ENCODE measurements at places on chromosomes 16 and 17. TPM values are rescaled to one million over a fixed set of nuclear protein-coding genes. Genes with fewer than 3 reads are reported as not detected.
A peak's percentile ranks its signal among the peaks of the same experiment; 100 is the strongest.

Gene RSKR
- 8.3 TPM for total RNA-seq

Gene PPP1R1B
- 224 TPM for total RNA-seq

DNA sequence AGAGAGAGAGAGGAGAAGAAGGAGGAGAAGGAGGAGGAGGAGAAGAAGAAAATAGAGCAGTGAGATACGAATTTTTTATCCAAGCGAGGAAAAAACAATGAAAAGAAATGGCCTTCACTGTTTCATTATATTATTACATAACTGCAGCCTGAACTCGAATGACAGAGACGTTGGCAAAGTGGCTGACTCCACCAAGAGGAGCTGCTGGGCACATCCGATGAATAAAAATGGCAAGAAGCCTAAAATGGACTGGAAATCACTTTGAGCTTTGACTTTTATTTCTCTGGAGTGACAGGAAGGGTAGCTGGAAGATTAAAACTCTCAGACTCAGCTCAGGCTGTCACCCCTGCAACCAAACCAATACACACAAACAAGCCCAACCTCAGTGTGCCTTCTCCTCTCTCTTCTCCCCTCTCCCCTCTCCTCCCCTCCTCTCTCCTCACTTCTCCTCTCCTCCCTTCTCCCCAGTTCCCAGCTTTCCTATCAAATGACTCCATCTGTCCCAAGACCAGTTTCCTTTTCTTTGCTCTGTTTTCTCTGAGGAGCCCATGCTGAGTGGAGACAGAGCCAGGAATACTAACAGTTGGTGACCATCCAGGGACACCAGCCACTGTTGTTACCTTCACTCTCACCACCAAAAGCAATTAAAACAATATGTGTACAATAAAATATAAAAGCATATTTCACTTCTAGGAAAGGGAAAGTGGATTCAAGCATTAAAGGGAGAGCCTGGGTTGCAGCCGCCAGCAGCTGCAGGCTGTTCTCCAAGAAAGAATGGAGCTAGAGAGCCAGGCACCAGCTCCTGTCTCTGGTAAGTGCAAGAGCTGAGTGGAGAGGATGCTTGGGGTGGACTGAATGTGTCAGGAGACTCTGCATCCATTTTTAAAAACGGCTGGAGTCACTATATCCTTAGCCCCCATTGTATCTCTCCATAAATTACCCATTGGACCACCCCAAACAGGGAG, 51.2 kb downstream of the SOX9 start:
- H3K27me3 ChIP-seq, result no peaks in the 10 kb centered on the region
- no peak for DNase-seq
- peaks cover 15% of the 10 kb centered on the region for H3K4me1 ChIP-seq
- no peak overlapping the region for H3K4me3 ChIP-seq

- peaks cover 10% of the 10 kb centered on the region for H3K36me3 ChIP-seq
- no peak overlapping the region for H3K4me3 ChIP-seq
- DNase-seq, result no peak
- H3K27me3 ChIP-seq, result peaks cover 10% of the 10 kb centered on the region
- no peak overlapping the region for H3K27ac ChIP-seq
- peaks cover 28% of the 10 kb centered on the region for H3K4me1 ChIP-seq
Observed at GRCh38 chr16:3281222-3281820, 2.0 kb upstream of the ZNF263 start.

- peaks cover 7% of the 10 kb centered on the region for H3K4me1 ChIP-seq
- no peak overlapping the region for H3K27ac ChIP-seq
- no peak for DNase-seq
- no peaks in the 10 kb centered on the region for H3K27me3 ChIP-seq
- H3K36me3 ChIP-seq, result peaks cover 21% of the 10 kb centered on the region
- no peak overlapping the region for H3K4me3 ChIP-seq
Observed at GRCh38 chr16:8925455-8925854, 38.3 kb downstream of the USP7 start.

DNA sequence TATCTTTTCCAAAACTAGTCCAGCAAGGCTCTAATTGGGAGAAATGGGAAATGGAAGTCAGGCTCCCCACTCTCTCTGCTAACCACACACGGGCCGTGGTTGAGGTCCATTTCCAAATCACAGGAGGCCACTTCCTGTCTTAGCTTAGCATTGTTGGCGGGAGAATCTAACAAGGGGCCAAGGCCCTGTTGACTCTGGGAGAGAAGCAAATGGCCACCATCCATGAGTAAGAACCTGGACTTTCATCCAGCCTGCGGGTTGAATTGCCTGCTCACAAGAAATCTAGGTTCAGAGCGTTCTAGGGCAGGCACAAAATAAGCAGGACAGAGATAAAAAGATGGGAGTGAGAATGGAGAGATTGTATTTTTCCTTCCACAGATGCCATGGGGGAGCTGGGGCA, 5.7 kb downstream of the FAM20A start:
- H3K36me3 ChIP-seq, result no peaks in the 10 kb centered on the region
- H3K27me3 ChIP-seq, result peaks cover 49% of the 10 kb centered on the region
- peaks cover 10% of the 10 kb centered on the region for H3K4me1 ChIP-seq
- no peak for DNase-seq
- no peak overlapping the region for H3K4me3 ChIP-seq

GRCh38 chr16:3780570-3780969, 63.2 kb upstream of the TRAP1 start:
- no peaks in the 10 kb centered on the region for H3K36me3 ChIP-seq
- no peak for DNase-seq
- H3K4me1 ChIP-seq, result no peaks in the 10 kb centered on the region
- H3K4me3 ChIP-seq, result no peak overlapping the region

GRCh38 chr16:23594186-23594585, 1.9 kb downstream of the NDUFAB1 start:
- H3K27me3 ChIP-seq, result no peaks in the 10 kb centered on the region
- peaks cover 12% of the 10 kb centered on the region for H3K4me1 ChIP-seq

DNA sequence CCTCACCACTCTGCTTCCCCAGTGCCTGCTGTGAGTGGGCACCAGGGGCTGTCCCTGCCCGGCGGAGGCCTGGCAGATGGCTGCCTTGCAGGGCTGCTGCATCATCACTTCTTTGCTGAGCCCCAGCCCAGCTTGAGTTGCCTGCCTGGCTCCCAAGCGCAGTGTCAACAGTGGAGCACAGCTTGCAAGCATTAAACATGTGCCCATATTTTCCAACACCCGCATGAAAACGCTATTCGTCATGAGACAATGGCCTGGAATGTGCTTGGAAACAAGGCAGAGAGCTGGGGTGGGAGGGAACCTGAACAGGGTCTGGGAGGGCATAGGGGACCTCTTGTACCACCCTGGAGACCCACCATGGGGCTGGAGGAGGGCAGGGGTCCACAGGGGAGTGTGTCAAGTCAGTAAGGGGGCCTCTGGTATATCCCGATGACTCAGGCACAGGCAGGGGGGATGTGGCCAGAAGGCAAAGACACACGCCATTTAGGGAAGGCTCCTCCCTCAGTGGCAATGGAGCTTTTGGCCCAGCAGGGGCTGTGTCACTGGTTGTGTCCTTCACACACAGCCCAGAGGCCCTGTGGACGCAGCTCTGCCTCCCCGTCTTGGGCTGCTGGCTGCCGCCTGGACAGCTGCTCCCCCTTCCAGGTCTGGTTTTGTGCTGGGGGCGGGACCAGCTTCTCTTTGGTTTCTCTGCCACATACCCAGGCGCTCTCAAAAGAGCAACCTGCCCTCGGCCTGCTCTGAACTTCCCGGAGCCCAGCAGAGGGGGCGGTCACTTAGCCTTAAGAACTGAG, 17.4 kb upstream of the MTSS2 start:
- H3K4me3 ChIP-seq, result no peak overlapping the region
- peak; percentile 47 for DNase-seq
- no peaks in the 10 kb centered on the region for H3K27me3 ChIP-seq
- peak overlapping the region; percentile 87 for H3K27ac ChIP-seq
- peaks cover 18% of the 10 kb centered on the region for H3K4me1 ChIP-seq
- no peaks in the 10 kb centered on the region for H3K36me3 ChIP-seq

GRCh38 chr17:63838631-63839171, 3.8 kb downstream of the SMARCD2 start:
- H3K4me1 ChIP-seq, result peaks cover 45% of the 10 kb centered on the region
- peak; percentile 82 for DNase-seq
- peak overlapping the region; percentile 97 for H3K27ac ChIP-seq
- no peak overlapping the region for H3K4me3 ChIP-seq

GRCh38 chr17:58338841-58339754, 10.5 kb upstream of the TSPOAP1 start:
- no peaks in the 10 kb centered on the region for H3K27me3 ChIP-seq
- peak overlapping the region; percentile 88 for H3K27ac ChIP-seq

DNA sequence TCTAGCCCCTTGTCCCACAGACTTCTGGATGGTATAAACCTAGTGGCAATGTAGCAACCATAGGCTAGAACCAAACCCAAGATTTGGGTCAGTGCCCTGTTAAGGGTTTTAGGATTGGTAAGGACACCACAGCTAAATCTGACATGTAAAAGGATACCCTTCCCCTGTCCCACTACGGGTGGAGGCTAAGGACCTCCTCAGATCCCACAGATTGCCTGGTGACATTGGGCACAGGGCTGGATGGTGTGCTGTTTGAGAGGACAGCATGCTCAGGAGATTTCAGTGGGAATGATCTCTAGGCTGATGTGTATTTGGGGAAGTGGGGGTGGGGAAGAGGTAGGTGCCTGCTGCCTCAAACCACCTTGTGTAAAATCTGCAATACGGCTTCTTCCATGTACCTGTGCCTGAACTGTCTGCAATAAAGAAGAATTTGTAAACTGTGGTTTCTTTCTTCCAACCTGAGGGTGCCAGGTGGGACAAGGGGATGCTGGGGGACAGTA, 671 bp upstream of the EDC4 start:
- H3K4me3 ChIP-seq, result peak overlapping the region; percentile 86
- H3K4me1 ChIP-seq, result peaks cover 22% of the 10 kb centered on the region
- no peaks in the 10 kb centered on the region for H3K27me3 ChIP-seq
